Muscle of back (tissue), 13 donors: ENCODE measurements at places on chromosomes 3 and 15.

DNA sequence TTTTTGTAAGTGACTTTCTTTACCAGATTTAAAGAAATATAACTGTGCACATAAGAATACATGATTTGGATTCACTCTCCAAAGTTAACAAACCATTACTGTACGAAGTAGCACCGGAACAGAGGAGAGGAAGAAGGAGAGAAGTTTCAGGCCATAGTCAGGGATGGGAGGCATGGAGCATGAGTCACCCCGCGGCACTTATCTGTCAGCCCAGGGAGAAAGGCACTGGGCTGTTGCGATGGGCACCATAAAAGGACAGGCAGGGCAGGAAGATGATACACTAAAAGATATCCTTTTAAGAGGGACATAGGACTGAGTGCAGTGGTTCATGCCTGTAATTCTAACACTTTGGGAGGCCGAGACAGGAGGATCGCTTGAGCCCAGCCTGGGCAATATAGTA is 37.0 kb downstream of the TTC23 start:
- no peak for DNase-seq

DNA sequence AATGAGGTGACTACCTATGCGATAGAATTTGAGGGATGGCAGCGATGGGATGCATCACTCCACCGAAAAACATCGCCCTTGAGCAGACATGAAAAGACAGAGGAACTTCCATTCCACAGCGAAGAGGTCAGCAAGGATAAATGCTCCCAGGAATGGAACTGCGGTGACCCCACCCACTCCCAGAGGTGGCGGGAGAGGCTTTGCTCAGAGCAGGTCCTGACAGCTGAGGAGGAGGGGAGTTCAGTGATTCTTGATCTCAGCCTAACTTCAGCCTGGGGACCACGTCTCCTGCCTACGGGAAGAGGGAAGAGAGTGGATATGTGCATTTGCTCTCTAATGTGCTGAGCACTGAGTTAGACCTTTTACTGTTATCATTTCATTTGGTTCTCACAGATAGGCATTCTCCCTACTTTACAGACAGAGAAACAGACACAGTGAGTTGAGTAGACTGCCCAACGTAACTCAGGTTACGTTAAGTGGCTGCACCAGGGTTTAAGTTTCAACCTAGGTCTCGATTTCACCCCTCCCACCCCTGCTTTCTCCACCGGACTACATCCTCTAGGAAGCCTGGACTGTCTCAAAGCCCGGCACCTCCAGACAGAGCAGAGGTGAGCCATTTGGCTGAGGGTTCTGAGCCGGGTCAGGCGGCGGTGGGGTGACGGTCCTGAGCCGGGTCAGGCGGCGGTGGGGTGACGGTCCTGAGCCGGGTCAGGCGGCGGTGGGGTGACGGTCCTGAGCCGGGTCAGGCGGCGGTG is 170.0 kb downstream of the RAB11A start:
- DNase-seq: no peak

DNA sequence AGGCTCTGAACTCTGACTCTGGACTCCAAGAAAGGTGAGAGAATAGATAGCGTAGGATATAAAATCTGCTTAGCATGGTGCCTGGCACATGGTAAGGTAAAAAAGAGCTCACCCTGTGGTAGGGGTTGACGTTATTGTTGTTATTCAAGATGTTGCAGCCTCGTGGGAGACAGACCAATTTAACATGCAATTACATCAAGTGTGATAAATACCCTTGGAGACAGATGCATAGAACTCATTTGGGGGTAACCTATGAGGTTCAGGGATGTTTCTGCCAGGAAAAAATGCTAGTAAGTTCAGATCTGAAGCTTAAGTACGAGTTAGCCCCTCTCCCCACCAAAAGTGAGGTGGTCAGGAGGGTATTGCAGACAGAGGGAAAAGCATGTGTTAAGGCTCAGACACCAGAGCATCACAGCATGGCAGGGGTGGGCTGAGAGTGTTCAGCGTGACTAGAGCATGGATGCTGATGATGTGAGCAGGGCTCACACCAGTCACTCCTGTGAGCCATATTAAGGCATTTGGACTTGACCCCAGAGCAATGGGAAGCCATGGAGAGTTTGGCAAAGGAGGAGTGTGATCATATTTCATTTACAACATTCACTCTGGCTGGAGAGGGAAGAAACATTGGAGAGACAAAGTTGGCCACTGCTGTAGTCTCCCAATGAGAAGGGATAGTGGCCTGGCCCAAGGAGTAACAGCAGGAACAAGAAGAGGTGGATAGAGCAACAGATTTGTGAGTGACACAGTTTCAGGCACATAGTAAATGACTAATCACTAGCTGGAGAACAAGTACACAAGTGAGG is 181.0 kb downstream of the UACA start:
- DNase-seq: peak; percentile 76

GRCh38 chr15:73183071-73183470 is 130.8 kb downstream of the NEO1 start:
- DNase-seq: no peak

- peak; percentile 62 for DNase-seq
These were observed 519.8 kb upstream of the GBE1 start for GRCh38 chr3:82281205-82281604.

- DNase-seq: no peak
These were observed 121.7 kb downstream of the MEIS2 start for GRCh38 chr15:36978625-36979024.

GRCh38 chr15:100849021-100849854 is 30.4 kb upstream of the ALDH1A3 start:
- DNase-seq: peak; percentile 49

- DNase-seq: no peak
These were observed 34.8 kb downstream of the LRRFIP2 start for GRCh38 chr3:37139567-37140052.

- peak; percentile 65 for DNase-seq
These were observed 116.3 kb downstream of the PDZRN3 start for GRCh38 chr3:73508330-73508954.

DNA sequence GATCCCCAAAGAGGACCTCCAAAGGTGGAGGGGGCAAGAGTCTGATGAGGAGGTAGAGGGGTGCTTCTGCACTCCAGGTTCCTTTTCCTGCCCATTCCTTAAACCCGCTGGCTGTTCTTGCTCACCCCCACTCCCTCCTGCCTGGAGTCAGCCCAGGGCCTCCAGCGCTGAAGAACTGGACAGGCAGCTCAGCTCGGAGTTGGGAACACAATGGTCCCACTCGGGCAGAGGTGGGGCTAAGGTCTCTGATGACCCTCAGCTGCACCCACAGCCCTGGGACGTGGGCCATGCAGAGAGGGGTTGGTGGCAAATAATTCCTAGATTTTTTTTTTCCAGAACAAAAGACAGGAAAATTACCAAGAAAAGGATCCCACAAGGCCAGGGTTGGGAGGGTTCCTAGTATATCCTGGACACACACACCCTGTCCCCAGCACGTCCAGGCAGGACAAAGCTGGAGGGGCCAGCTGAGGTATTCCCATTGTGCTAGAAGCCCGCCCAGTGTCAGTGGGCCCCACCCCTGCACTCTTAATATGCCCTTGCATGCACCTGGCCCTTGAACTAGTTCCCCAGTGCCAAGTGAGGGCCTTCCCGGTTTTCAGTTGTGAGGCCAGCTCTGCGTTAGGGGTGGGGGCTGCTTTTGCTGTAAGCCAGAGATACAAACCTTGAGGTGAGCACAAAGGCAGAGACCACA is 22.1 kb upstream of the IP6K2 start:
- DNase-seq: no peak

GRCh38 chr3:115836944-115837343 is 213.6 kb downstream of the GAP43 start:
- DNase-seq: no peak

DNA sequence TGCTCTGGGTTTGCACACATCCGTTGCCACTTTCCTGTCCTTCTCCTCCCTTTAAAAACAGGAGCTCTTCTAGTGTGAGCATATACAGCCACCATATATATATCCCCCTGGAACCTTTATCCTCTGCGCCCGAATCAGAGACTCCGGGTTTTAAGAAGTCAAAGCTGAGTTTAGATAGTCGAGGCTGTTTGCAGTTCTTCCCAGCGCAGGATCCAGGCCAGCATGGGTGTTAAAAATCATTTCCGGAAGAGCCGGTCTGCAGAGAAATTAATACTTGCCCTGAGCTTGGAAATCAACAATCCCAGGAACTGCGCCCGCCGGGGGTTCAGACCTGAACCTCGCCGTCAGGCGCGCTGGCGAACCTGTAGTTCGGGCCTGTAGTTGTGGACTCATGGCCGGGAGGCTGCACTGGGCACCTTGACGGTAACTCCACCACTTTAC is 2.3 kb downstream of the SHOX2 start:
- no peak for DNase-seq

- DNase-seq: no peak
These were observed 42.8 kb downstream of the TFDP2 start for GRCh38 chr3:142106548-142106947.

- no peak for DNase-seq
These were observed 110.3 kb downstream of the LSM3 start for GRCh38 chr3:14288833-14289451.

GRCh38 chr15:50166216-50166615 is 15.8 kb upstream of the SLC27A2 start:
- DNase-seq: no peak

- no peak for DNase-seq
These were observed 31.7 kb upstream of the IP6K2 start for GRCh38 chr3:48748754-48749153.
